ENCODE measurements at places on chromosomes 12 and 14.

- DNase-seq, result peak; percentile 88
These were observed 59.8 kb upstream of the C12orf71 start for GRCh38 chr12:27142101-27142721.

GRCh38 chr14:27242874-27243273 lies 645.0 kb upstream of the NOVA1 start:
- DNase-seq, result no peak

GRCh38 chr12:122844366-122844971 lies 9.2 kb downstream of the HIP1R start:
- DNase-seq, result no peak

- DNase-seq, result peak; percentile 89
These were observed 41.9 kb downstream of the CCNK start for GRCh38 chr14:99522934-99523703.

- no peak for DNase-seq
These were observed 89.8 kb downstream of the ZFP36L1 start for GRCh38 chr14:68703093-68703492.

DNA sequence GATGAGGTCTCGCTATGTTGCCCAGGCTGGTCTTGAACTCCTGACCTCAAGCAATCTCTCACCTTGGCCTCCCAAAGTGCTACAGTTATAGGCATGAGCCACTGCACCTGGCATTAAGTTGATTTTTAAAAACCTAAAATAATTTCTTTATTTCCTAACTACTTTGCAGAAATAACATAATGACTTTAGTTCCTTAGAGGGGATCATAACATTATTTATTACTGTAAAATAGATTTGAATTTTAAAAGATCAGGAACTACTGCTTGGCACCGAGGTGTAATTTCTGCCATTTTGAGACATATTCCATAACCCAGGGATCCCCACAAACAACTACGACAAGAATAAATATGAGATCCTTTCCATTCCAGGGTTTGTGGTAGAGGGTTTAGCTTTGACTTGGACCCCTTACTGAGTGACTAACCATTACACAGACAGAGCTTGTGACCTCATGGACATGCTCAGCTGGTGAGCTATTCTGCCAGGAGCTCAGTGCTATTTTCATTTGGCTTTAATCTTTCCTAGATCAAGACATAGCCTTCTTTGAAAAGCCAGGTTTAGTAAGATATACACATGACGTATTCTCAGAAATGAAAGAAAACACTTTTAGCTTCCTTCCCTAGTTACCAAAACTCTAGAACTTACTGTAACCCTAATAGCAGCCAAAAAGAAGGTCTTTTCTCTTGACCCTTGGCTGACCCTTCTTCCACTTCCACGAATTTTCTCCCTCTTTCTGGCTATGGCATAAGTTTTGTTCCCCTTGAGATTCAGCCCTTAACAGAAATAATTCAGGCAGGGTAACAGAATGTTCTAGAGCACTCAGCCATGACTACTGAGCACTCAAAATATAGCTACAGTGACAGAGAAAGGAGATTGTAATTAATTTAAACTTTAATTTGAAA lies 75.1 kb upstream of the NUDT4 start:
- DNase-seq, result no peak

DNA sequence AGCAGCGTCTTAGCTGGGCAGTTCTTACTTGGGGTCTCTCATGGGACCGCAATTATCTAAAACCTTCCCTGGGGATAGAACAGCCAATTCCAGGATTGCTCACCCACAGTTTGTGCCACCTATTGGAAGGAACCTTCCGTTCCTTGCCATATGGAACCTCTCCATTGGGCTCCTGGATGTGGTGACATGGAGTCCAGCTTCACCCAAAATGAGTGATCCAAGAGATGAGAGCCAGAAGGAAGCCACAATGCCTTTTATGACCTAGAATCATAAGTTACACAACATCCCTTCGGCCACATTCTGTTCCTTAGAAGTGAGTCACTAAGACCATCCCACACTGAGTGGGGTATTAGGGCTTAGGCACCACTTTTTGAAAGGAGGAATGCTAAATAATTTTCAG lies 164.4 kb downstream of the FBXL14 start:
- DNase-seq, result no peak

DNA sequence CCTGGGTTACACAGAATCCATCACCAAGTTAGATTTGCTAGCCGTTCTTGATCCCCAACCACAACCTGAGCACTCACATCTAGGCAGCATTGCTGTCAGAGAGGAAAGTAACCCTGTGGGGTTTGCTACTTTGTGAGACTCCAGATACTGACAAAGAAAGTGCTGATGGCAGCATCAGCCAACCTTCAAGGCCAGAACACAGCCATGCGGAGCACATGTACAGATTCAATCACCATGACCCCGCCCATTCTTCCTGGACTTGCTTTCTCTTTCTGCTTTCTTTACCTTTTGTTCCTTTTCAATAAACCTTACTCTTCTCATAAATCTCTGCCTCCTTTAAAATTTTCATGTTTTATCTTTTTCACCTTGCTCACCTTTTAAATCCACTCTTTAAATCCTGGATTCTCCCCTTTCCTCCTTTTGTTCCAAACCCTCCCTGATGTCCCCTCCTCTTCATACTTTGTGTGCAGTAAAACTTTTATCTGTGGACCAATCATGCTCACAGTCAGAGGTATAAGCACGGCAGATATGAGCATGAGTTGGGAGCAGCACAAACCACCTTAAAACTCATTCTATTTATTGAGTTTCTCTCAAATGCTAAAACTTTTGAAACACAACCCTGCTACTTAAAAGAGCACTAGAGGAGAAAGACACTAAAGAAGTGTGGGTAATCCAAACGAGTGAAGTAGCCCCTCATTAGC lies 21.9 kb upstream of the CERS5 start:
- DNase-seq, result no peak

DNA sequence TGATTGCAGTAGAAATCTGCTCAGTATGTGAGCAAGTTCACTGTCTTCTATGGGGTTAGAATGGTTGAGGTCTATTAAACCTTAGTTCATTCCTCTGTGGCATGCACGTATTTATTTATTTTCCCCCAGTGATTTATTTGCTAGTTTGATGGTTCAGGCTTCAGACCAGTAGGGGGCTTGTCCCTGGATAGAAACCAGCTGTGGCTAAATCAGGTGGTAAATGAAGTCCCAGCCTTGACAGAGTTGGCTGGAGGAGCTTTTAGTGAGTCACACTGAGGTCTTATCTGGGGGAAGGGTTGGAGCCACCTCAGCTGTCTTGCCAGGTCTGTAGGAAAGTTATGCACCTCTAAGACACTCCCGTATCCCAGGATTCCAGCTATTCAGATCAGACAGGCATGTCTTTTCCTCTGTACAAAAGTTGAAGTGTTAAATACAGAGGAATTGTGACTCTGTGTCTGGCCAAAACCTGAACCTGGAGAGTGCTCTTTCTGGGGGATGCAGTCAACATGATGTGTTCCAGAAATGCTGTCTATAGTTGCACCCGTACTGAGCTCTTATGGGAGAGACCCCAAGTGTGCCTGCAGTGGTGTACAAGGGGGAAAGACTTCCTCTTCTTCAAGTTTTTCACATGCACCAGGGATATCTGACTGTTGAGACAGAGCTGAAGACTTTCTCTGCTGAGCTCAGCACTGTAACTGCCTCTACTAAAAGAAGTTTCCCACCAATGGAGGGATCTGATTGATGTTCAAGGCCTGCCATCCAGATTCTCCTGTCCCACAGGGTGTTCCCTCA lies 1322.1 kb downstream of the TMEM121 start:
- DNase-seq, result no peak

DNA sequence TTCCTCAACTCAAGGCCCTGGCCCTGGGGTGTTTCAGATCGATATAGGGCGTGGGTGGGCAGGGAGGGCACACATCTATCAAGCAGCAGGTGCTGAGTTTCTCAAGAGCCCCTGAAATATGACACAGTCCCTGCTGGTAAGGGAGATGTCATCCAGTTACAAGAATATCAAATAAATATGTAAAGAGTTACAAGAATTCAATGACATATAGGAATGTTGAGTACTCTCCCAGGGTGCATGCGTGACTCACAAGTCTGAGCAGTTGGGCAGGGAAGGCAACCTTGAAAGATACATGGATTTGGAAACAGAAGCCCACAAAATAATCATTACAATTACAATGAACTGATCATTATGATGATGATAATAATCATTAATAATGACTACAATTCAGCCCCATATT lies 35.2 kb downstream of the MVK start:
- no peak for DNase-seq

DNA sequence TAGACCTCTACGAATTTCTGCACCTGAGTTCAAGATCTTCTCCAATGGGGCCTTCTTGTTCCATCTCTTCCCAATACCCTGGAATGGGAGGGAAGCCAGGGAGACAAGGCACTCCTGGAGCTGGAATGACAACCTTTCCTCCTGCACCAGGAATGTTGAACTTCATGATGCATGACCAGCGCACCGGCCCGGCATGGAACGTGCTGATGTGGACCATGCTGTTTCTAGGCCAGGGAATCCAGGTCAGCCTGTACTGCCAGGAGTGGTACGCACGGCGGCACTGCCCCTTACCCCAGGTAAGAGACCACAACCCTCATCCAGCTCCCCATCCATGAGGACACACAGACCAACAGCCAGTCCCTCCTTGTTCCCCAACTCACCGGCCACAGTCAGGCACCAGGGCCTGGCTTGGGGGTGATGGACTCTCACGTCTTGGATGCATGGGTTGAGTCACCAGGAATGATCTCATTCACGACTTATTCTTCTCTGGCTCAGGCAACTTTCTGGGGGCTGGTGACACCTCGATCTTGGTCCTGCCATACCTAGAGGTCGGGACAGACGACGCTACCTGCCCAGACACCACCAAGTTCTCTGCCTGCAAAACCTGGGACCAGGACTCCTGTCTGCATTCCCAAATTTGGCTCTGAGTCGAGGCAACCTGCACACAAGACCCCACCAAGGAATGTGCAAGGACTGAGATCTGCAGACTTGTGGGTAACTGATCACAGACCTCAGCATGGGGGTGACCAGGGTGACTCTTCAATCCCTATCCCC lies 20.5 kb downstream of the SOAT2 start:
- no peak for DNase-seq

DNA sequence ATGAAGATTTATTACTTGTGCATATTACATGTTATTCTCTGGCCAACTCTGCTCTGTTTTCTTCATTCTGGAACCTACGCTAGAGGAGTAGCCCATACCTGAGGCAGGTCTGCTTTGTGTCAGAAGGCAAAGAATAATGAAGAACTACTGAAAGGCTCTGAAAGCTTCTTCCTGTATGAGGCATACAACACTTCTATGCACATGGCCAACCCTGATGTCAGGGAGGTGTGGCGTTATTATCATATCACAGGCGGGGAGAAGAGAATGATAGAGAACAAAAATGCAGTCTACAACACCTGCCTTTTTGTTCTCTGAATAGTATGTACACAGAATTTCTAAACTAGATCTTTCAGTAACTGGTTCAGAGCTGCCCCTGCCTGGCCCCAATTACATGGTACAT lies 32.5 kb upstream of the CRY1 start:
- DNase-seq, result no peak

- DNase-seq, result peak; percentile 91
These were observed at the start of gene PLEKHA5 for GRCh38 chr12:19129486-19130223. TSS of gene PLEKHA5 (plus strand) at chr12:19129733. CDS start at chr12:19129800, 67 bp downstream.

- DNase-seq, result peak; percentile 29
These were observed 64.1 kb downstream of the ZNF641 start for GRCh38 chr12:48286665-48287064.

DNA sequence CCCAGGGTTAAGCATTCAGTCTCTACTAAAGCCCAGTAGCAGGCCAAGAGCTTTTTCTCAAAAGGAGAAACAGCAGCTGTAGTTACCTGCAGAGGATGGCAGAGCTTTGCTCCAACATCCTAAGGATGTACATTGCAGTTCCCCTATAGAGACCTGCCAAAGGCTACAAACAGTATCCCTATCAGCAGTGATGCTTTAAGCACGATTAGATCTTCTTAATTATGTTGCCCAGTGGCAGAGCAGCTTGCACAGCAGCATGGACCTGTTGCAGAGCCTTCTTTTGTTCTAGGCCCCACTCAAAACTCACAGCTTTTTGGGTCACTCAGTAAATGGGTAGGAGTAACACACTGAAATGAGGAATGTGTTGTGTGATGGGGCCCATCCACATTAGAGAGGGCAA lies 46.4 kb upstream of the CRY1 start:
- DNase-seq, result no peak

- DNase-seq, result peak; percentile 40
These were observed 41.2 kb upstream of the CRY1 start for GRCh38 chr12:107134558-107134957.

- DNase-seq, result no peak
These were observed 3.9 kb downstream of the CCDC197 start for GRCh38 chr14:94001016-94001415.

DNA sequence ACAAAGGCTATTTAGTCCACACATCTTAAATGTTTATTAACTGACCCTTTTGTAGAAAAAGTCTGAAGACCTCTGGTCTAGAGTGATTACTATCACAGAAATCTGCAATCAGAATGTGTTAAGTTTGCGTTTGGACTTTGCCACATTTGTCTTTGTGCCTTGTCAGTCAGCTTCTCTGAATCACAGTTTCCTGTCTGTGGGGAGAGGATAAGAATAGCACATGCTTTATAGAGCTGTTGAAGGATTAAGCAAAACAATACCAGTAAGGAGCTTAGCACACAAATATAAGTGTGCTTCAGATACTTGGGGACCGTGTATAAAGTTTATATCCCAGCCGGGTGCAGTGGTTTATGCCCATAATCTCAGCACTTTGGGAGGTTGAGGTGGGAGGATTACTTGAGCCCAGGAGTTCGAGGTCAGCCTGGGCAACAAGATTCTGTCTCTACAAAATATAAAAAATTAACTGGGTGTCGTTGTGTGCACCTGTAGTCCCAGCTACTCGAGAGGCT lies 63.0 kb upstream of the BTG1 start:
- DNase-seq, result peak; percentile 8

DNA sequence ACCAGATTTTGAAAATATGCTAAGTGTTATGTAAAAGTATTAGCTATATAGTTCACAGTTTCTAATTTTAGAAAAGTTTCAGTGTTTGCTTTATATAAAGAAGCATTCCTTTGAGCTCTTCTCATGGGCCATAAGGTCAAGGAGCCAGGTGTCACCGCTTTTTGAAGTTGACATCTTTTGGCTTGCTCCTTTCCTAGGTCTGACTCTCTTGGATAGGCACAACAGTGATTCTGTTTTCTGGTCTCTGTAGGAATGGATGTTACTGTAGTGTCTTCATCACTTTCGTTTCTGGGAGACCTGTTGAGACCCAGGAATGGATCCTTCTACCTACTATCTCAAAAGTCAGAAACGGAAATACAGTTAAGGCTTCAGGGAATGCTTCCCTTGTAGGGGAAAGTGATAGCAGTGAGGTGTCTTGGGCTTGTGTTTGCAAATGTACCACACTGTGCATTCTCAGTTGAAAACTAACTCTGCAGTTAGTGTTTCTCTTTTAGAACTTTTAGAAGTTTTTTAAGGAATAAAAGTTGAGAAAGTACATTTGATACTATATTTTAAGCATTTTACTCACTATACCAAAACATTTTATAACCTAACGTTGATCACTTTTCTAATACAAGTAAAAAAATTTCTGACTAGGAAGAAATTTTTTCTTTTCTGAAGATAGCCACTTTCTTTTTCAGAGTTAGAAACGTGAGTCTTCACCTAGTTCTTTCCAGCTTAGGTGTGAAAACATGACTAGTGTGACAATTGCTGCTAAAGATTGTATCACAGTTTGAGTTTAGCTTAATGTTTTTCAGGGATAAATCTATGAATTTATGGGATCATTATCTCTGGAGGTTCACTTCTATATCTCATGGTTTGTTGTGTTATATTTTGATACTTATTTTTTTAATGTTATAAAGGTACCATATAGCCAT lies 20.8 kb downstream of the VRK1 start:
- DNase-seq, result no peak

GRCh38 chr14:59566296-59566695 lies 10.3 kb downstream of the CCDC175 start:
- peak; percentile 20 for DNase-seq

- DNase-seq, result no peak
These were observed 208.6 kb upstream of the OR4E1 start for GRCh38 chr14:21882226-21882625.

Measured in neural progenitor cell (in vitro differentiated cells).